ENCODE measurements at places on chromosomes 11 and 22.
A peak's percentile ranks its signal among the peaks of the same experiment; 100 is the strongest.

GRCh38 chr11:99545616-99546015, 524.9 kb downstream of the CNTN5 start:
- H3K4me3 ChIP-seq = no peak overlapping the region
- H3K27me3 ChIP-seq = no peaks in the 10 kb centered on the region
- no peaks in the 10 kb centered on the region for H3K36me3 ChIP-seq
- H3K4me1 ChIP-seq = no peaks in the 10 kb centered on the region

- H3K27me3 ChIP-seq = no peaks in the 10 kb centered on the region
- no peaks in the 10 kb centered on the region for H3K36me3 ChIP-seq
- no peak for DNase-seq
Measured at GRCh38 chr11:44527476-44527875, 38.0 kb upstream of the CD82 start.

DNA sequence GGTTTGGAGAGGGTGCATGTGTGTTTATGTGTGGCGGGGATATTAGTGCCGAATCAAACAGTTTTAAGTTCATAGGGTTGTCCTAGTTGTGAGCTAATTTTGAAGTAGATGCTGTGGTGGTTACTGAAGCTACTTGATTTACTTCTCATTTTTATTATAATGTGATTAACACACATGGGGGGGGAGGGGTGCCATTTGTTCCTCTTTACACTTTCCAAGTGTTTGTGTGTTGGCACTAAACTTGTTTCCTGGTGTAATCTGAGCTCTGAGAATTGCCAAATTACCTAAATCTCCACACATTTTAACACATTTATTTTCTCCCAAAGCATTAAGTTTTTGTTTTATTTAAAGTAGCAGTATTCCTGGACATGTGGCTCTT, 60.1 kb downstream of the ZNRF3 start:
- no peak overlapping the region for H3K27ac ChIP-seq
- no peak for DNase-seq
- H3K4me3 ChIP-seq = no peak overlapping the region
- H3K27me3 ChIP-seq = no peaks in the 10 kb centered on the region
- peaks cover 8% of the 10 kb centered on the region for H3K4me1 ChIP-seq

GRCh38 chr11:73396985-73397384, 20.8 kb downstream of the RELT start:
- no peaks in the 10 kb centered on the region for H3K4me1 ChIP-seq
- DNase-seq = no peak

DNA sequence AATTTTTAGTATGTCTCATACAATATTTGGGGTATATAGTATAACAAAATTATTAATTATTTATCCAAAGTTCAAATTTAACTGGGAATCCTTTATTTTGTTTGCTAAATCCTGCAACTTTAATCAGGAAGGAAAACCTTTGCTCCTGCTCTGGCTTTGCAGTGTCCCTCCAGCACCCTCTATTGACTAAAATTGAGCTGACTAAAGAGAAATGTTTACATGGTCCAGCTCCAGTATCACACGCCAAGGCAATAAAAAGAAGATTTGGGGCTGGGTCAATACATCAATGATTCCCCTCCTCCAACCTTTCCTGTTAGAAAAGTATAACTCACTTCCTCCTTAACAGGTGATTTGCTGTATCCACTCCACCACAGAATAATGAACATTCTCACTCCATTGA, 153.0 kb upstream of the LRRC4C start:
- H3K36me3 ChIP-seq = no peaks in the 10 kb centered on the region
- no peaks in the 10 kb centered on the region for H3K4me1 ChIP-seq
- no peaks in the 10 kb centered on the region for H3K27me3 ChIP-seq
- DNase-seq = no peak
- no peak overlapping the region for H3K27ac ChIP-seq

DNA sequence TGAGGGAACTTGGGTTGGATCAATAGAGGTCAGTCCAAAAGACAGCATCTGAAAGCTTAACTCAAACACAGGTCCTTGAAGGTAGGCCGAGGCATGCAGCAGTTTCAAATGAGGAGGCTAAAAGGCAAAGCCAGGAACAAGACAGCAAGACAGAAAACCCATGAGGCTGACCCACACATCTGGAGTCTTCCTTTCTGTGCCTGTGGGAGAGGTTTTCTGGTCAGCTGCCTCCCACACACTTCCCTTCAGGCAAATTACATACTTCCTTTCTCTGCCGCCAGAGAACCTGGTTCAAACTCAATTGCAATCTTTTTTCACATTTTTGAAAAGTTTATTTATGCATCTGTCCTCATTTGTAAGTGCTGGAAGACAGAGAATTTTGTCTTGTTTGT, 29.8 kb upstream of the CRTAM start:
- DNase-seq = peak; percentile 55
- no peaks in the 10 kb centered on the region for H3K36me3 ChIP-seq
- H3K4me1 ChIP-seq = peaks cover 14% of the 10 kb centered on the region
- H3K27me3 ChIP-seq = no peaks in the 10 kb centered on the region

DNA sequence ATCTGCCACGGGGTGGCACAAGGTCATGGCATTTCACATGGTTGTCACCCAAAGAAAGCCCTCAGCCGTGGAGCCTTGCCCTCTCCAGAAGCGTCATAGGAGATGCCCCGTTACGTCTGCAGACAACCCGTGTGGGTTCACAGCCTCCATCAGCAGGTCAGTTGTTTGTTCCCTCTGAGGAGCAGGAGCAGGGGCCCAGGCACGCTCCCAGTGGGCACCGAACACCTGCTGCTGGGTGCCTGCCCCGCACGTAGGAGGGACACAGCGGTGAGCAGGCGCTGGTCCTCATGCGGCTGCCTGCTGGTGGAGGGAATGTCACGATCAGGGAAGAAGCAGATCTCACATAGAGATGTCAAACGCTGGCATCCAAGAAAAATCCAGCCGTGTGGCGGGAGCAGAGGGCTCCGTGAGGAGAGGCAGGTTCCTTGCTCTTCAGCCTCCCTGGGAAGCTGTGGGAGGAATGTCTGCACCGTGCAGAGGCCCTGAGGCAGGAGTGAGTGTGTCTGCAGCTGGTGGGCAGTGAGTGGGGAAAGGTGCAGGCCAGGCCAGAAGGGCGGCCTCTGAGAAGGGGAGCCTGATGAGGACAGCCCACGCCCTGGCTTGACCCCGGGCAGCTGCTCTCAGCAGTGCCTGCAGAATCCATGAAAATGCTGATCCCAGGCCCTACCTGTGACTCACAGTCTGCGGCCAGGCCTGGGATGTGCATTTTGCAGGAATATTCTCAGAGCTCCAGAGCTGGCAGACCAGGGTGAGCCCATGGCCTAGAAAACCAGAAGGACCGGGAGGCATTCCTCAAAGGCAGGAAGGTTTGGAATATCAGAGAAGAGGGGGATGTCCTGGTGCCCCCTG, 36.4 kb upstream of the TH start:
- peaks cover 3% of the 10 kb centered on the region for H3K4me1 ChIP-seq
- H3K4me3 ChIP-seq = no peak overlapping the region
- no peak overlapping the region for H3K27ac ChIP-seq
- peak; percentile 11 for DNase-seq

DNA sequence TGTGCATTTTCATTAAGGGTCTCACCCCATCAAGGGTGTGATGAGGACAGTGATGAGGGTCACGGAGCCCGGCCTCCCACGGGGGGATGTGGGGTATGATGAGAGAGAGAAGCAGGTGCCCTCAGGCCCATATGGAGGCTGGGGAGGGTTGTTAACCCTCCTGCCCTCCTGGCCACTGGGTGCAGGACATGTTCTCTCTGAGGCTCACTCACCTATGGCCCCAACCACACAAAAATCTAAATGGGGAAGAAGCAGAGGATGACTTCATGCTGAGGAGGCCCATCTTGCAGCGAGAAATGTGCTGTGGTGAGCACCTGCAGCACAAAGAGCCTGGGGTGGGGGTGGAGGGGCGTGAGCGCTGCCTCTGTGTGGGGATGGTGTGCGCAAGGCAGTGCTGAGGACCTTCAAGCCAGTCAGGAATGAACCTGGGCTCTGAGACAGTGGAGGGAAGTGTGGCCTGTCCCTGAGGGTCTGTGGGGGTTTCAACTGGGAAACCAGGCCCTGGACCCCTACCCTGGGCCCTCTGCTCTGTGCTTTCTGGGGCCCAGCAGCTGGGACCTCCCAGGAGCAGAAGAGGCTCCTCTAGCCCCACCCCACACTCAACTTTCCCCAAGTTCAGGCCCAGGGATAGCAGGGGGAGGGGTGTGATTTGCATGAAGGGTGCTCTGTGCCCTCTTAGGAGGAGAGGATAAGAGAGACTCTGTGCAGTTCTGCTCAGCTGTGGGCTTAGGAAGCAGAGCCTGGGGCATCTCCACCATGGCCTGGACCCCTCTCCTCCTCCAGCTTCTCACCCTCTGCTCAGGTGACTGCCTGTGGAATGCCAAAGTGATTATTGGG, 43.0 kb upstream of the TOP3B start:
- H3K36me3 ChIP-seq = no peaks in the 10 kb centered on the region
- H3K27ac ChIP-seq = no peak overlapping the region
- H3K4me3 ChIP-seq = no peak overlapping the region
- no peaks in the 10 kb centered on the region for H3K4me1 ChIP-seq
- no peak for DNase-seq

- no peaks in the 10 kb centered on the region for H3K36me3 ChIP-seq
- H3K4me1 ChIP-seq = peaks cover 27% of the 10 kb centered on the region
- peak overlapping the region; percentile 80 for H3K27ac ChIP-seq
- H3K4me3 ChIP-seq = no peak overlapping the region
Measured at GRCh38 chr22:47032091-47032943, 269.9 kb downstream of the TBC1D22A start.

GRCh38 chr11:73429121-73429750, 53.0 kb downstream of the RELT start:
- DNase-seq = no peak
- H3K4me3 ChIP-seq = no peak overlapping the region
- no peaks in the 10 kb centered on the region for H3K4me1 ChIP-seq

- DNase-seq = no peak
- no peaks in the 10 kb centered on the region for H3K27me3 ChIP-seq
- H3K4me3 ChIP-seq = peak within 1 kb of the TSS; percentile 21
- no peaks in the 10 kb centered on the region for H3K36me3 ChIP-seq
Measured at GRCh38 chr11:102955624-102956023, at the start of gene MMP13. MMP13 (minus strand) TSS chr11:102955732; CDS start chr11:102955705, 27 bp downstream.

GRCh38 chr11:112223121-112223520, 3.1 kb upstream of the PTS start:
- H3K4me1 ChIP-seq = peaks cover 7% of the 10 kb centered on the region
- H3K36me3 ChIP-seq = no peaks in the 10 kb centered on the region
- H3K27me3 ChIP-seq = no peaks in the 10 kb centered on the region
- no peak overlapping the region for H3K4me3 ChIP-seq

DNA sequence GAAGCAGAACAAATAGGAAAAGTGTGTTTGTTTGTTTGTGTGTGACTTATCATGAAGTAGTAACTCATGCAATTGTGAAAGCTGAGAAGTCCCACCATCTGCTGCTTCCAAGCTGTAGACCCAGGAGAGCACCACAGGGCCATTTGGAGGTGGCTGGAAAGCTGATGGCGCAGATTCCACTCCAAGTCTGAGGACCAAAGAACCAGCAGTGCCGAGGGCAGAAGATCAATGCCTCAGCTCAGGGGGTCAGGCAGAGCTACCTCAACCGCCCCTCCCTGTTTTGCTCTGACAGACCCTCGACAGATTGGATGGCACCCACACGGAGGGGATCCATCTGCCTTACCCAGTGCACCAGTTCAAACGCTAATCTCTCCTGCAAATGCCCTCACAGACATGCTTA, 896.2 kb downstream of the BRD1 start:
- H3K4me3 ChIP-seq = no peak overlapping the region
- H3K36me3 ChIP-seq = no peaks in the 10 kb centered on the region
- no peaks in the 10 kb centered on the region for H3K4me1 ChIP-seq
- no peak overlapping the region for H3K27ac ChIP-seq
- no peaks in the 10 kb centered on the region for H3K27me3 ChIP-seq
- DNase-seq = no peak

DNA sequence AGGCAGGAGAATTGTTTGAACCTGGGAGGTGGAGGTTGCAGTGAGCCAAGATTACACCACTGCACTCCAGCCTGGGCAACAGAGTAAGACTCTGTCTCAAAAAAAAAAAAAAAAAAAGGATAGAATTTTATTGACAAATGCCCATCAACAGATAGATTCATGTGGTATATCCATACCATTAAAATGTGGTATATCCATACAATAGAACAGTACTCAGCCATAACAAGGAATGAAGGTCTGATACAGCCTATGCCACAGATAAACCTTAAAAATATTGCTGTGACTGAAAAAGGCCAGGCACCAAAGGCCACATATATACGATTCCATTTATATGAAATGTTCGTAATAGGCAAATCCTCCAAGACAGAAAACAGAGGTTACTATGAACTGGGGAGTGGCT, 45.3 kb upstream of the PPP2R1B start:
- H3K27ac ChIP-seq = no peak overlapping the region
- H3K36me3 ChIP-seq = no peaks in the 10 kb centered on the region
- H3K4me3 ChIP-seq = no peak overlapping the region
- no peaks in the 10 kb centered on the region for H3K4me1 ChIP-seq
- no peaks in the 10 kb centered on the region for H3K27me3 ChIP-seq

DNA sequence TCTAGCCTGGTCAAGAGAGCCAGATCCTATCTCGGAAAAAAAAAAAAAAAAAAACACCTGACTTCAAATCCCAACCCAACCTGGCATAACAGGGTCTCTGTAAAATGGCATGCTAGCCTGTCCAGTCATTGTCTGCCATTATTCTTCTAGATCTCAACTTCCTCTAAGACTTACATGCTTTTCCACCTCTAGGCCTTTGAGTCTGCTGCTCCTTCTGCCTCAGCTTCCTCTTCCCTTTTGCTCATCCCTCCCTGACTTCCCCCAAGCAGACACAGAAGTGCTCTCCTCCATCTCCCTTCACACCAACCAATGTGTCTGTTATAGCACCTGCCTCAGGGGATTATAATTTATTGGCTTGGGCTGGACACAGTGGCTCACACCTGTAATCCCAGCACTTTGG, 7.8 kb downstream of the STK33 start:
- H3K4me1 ChIP-seq = peaks cover 7% of the 10 kb centered on the region
- DNase-seq = no peak
- no peak overlapping the region for H3K4me3 ChIP-seq
- H3K27me3 ChIP-seq = no peaks in the 10 kb centered on the region

- H3K4me3 ChIP-seq = no peak overlapping the region
- H3K27me3 ChIP-seq = no peaks in the 10 kb centered on the region
- H3K36me3 ChIP-seq = no peaks in the 10 kb centered on the region
- no peaks in the 10 kb centered on the region for H3K4me1 ChIP-seq
Measured at GRCh38 chr11:35376118-35376510, 43.2 kb downstream of the SLC1A2 start.

DNA sequence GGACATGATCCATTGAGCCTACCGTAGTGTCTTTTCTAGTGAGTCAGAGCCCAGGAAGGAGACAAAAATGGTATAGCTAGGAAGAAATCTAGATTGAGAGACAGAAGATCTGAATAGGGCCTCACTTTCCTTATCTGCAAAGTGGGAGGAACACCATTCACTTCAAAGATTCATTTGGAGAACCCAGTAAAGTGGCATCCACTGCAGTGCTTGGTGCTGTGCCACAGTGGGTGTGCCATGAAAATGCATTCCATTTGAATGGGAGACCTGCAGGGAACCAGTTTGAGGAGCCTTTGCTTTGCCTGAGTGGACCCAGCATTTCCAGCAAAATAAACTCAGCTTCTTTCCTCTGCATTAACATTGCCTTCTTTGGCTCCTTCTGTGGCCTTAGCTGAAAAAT, 470.5 kb upstream of the CADM1 start:
- no peak overlapping the region for H3K4me3 ChIP-seq
- H3K36me3 ChIP-seq = no peaks in the 10 kb centered on the region
